ENCODE measurements at places on chromosomes 5 and 9.

- no peak for DNase-seq
Observed at GRCh38 chr5:34455098-34455497, 201.0 kb upstream of the RAI14 start.

GRCh38 chr5:158380661-158381060 is 521.7 kb upstream of the CLINT1 start:
- no peak for DNase-seq

DNA sequence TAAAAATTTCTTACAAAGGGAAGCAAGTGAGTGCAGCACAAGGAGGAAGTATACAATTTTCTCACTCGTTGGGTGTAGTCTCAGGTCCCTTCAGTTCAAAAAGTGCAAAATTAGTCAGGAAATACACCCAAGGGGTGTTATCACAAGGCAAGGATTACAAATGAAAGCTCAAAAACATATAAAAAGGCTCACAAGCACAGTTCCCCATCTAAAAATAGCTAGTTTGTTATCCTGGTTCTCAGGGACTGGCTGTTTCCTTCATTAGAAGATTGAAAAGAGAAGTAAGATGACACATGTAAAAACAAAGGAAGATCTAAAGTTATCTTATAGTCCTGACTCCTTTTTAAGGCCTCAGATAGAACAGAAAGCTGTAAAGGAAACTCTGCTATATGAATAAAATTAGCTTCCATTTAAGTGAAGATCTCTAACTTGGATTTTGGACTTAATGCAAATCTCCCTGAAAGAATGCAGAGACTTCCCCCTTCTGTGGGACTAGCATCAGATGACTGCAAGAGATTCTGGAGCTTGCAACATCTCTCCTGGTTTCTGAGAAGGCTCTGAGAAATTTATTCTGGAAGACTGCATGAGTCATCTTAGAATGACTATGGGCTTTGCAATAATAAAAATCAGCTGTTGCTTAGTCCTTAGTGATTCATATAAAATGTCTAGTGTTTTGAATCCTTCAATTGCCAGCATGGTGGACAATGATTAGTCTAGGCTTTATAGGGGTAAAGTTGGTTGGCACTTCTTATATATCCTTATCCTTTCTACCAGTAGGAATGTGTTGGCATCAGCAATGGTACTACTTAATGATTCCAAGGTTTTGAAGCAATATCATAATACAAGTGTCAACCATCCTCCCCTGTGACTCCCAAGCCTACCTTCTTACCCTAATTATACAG is 25.4 kb downstream of the DAB2 start:
- DNase-seq = no peak

DNA sequence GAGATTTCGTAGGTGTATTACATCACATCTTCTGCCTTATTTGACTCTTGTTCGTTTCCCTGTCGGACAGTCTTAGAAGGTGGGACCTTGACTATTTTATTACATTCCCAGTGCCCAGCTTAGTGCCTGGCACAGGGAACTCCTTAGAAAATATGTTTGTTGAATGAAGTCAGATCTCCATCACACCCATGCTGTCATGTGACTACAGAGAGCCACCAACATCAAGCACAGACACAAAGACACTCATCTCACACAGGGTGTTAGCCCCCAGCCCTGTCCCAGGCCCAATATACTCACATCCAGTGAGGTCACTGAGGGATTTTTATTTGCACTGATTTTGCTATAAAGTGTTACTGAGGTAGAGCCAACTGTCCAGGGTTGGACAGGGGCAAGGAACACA is 692 bp upstream of the SRA1 start:
- DNase-seq = no peak

GRCh38 chr9:137136261-137136880 is 2.6 kb upstream of the GRIN1 start:
- peak; percentile 21 for DNase-seq

GRCh38 chr9:121340676-121341392 is 29.2 kb downstream of the STOM start:
- DNase-seq = no peak

DNA sequence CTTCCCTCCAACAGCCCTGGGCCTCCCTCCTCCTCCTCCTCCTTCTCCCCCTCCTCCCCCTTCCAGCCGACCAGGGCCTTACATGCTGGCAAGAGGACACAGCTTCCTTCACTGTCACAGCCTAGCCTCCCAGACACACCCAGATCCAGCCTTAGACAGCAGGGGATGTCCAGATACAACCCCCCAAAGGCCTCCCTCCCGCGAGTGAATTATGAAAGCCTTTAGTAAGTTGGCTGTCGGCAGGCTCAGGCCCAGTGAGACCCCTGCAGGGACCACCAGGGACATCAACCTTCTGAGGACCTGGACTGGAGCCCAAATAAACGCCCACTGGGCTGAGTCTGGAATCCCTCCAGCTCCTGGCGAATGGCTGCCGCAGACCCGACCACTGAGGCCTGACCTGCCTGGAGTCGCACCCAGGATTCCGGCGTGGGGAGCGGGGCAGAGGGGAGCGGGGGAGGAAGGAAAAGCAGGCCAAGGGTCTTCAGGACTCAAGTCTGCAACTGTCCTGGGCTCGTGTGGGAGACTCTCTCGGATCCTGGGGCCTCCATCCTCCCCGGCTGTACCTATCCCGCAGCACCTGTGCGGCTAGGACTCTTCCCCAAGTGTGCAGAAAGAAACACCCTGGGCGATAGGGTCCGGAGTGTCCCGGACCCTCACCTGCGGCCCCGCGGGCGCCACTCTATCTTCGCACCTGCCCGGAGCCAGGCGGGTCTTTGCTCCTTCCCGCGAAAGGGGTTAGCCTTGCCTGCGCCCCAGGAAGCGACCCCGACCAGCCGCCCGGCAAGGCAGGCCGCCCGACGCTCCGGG is 705 bp downstream of the SEPTIN8 start:
- DNase-seq = peak; percentile 47

Measured in B cell (primary cell).